ENCODE measurements at places on chromosomes 6 and 20.

DNA sequence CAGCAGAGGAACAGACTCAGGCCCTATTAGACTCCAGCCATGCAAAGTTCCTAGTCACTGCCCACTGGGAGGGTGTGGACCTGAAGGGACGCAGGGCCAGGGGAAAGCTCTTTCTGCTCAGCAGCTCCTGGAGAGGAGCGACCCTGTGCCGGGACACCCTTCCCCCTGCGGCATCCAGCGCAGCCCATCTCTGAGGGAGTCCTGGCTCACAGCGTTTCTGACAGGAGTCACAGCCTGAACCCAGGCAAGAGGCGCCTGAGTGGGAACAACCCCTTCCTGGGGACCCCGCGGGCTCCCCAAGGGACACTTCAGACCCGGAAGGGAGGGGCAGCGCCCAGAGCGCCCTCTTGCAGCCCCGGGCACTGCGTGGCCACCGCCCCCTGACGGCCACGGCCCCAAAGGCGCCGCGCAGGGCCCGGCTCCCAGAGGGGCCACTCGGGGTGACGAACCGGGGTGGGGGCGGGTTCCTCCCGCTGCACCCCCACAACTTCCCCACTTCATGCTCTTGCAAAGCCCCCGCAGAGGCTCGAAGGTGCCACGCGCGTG lies 862 bp downstream of the UCKL1 start:
- peak; percentile 41 for DNase-seq

DNA sequence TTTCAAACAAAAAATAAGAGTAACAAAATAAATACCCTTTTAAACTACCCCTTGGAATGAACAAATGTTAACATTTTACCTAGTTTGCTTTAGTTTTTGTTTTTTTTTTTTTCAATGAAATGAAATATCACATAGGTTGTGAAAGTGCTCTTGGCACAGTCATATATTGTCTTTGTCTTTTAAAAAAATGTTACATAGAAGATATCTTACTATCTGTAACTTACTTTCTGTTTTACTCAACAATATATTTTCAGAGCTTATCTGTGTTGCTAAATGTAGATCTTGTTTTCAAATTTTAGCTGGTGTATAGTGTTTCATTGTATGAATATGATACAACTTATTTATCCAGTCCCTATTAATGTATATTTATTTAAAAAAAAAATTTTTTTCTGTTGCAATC lies 8.6 kb downstream of the CEP57L1 start:
- no peak for DNase-seq

DNA sequence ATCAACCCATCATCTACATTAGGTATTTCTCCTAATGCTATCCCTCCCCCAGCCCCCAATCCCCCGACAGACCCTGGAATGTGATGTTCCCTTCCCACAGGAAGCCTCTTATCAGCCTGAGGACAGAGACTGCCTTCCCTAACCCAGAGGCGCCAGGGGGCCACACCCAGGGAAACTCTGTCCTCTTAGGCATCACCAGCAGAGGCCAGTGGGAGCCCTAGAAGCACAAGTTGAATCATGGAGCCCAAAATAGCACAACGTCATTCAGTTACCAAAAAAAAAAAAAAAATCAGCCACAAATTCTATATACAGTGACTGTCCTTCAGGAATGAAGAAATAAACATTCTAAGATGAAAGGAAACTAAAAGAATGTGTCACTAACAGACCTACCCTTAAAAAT lies 625.7 kb downstream of the TFAP2A start:
- DNase-seq = no peak

DNA sequence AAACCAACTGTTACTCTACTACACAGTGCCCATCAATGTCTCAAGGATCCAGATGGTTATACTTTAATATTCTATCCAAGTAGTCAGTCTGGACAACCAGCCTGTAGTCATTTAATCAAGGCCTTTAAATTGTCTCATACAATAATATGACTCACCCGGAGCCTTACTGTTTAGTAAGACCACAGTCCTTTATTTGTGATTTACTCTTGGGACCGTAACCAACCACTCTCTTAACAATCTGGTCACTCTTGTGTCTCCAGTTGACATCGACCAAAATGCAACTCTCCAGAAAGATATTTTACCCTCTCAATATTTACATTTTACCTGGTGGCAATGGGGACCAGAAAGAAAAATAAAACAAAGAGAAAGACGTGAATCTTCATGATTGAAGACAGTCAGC lies 14.9 kb downstream of the DEFB114 start:
- DNase-seq = no peak

- DNase-seq = no peak
Observed at GRCh38 chr20:55471052-55472006, 534.0 kb downstream of the CBLN4 start.

DNA sequence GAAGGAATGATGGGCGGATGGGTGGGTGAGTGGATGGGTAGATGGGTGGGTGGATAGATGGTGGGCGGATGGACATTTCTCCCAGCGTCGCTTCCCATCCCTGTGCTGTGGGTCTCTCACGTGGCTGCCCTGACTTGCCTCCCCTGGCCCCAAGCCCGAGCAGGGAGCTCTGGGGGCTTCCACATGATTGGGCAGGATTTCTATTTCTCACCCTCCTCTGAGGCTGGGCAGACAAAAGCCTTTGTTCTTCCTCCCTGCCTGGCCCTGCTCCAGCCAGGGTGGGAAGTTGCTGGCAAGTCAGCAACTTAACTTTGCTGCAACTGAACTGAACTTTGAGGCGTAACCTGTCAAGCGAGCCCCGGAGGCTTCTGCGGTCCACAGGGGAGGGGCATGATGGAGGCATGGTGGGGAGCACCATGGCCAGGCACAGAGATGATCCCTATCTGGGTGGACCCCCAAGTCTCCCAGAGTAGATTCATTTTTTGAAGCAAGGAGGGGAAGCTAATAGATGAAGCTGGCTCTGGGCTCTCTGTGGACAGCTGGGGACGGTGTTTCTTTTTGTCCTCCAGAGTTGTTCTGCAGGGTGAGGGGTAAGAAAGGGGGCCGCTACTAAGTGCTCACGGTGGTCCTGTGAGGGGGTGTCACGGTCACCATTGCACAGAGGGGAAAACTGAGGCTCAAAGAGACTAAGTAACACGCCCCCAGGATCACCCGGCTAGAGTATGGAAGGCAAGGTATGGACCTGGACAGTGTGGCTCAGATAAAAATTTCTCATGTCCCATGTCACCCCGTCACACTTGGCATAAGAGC lies 140.1 kb downstream of the CEBPB start:
- no peak for DNase-seq

- DNase-seq = no peak
Observed at GRCh38 chr6:142444376-142444775, 142.6 kb downstream of the ADGRG6 start.

DNA sequence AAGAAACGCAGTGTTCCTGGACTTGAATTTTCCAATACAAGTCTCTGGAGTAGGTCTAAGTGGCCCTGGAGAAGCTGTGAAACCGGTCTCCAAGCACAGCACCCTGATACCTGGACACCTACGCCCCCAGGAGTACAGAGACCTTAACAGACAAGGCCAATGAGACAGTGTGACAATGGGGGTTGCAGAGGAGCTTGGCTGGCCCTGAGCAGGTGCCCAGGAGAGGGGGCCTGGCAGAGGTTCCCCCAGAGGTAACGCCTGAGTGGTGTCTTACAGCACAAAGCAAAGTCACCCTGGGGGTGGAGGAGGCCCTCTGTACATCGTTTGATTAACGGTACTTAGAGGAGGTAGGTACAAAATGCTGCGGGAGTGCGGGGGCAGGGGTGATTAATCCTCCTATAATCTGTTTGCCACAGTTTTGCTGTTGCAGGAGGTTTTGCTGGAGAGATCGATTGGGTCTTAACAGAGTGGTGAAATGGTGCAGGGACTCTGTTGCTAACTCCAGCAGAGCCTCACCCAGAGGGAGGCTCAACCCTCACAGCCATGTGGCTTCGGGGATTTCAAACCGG lies 37.3 kb upstream of the APCDD1L start:
- no peak for DNase-seq
